ENCODE measurements at places on chromosomes 4 and X.

GRCh38 chrX:13121020-13121555 is 76.7 kb upstream of the FAM9C start:
- DNase-seq, result no peak

DNA sequence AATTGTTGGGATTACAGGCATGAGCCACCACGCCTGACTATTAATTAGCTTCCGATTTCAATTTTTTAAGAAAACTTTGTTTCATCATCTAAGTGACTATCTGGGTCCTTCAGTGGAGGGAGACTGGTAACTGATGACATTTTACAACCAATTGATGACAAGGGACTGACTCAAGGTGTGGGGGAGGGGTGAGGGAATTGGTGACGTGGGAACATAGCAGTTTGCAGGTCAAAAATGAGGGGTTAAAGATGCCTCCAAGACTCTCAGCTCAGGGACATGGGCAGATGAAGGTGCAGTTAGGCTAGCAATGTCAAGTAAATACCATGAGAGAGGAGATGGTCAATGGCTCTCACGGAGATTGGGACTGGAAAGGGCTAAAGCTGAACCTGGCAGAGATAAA is 5.7 kb upstream of the FAM9C start:
- DNase-seq, result no peak

- DNase-seq, result no peak
These were observed 8.3 kb downstream of the SLITRK2 start for GRCh38 chrX:145825896-145826295.

- no peak for DNase-seq
These were observed 9.4 kb upstream of the CLDN34 start for GRCh38 chrX:9957743-9958142.

GRCh38 chr4:22962295-22962694 is 269.6 kb downstream of the GBA3 start:
- DNase-seq, result no peak

- no peak for DNase-seq
These were observed 52.4 kb downstream of the DCHS2 start for GRCh38 chr4:154439224-154439623.

DNA sequence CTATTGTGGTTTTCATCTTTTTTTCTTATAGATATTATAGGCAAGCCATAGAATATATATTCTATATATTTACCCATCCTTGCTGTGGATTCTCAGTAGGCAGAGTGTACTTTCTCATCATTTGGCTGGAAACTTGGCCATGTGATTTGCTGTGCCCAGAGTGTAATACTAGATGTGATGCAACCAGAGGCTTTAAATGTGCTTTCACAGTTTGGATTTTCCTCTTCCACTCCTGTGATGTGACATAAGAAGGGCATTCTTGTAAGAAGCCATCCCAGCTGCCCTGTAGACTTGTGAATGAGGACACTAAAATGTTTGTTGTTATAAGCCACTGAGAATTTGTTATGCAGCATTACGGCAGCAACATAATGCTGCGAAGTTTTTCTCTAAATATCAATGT is 10.4 kb upstream of the HPGDS start:
- DNase-seq, result no peak

DNA sequence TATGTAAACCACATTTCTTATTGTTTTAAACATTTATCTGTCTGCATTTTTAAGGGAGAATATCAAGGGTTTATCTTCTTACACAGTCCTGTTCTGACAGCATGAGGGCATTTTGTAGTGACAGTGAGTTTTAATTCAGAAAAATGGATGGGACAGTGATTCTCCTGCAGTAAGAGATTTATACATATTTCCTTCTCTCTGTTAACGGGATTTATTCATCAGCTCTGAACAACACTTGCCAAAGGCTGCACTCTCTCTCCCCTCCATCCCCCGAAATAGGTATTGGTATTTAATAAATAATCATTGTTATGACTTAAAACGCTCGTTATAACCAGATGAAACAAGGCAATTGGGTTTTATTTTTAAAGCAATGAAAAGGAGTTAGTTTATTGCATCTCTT is 410.9 kb downstream of the STIM2 start:
- DNase-seq, result no peak

DNA sequence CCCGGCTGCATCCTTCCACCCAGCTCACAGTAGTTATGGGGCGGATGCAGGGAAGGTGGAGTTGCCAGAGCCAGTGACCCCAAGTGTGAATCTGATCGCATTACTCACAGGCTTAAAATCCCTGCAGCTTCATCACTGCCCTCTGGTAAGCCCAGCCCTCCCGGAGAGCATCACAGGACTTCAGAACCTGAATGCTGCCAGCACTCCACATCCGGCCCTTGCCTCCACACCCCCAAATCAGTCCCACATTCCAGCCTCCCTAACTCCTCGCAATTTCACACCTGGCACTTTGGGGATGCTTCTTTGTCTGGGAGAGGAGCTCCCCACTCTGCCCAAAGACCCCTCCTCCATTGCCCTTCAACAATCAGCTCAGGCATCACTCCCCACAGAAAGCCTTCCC is 15.6 kb downstream of the RASL11B start:
- DNase-seq, result no peak

- DNase-seq, result no peak
These were observed 181.0 kb downstream of the LDB2 start for GRCh38 chr4:16717266-16717970.

GRCh38 chr4:68904786-68905185 is 46.8 kb downstream of the UGT2A3 start:
- DNase-seq, result no peak

GRCh38 chr4:16496501-16496900 is 270.2 kb upstream of the TAPT1 start:
- DNase-seq, result peak; percentile 55

GRCh38 chr4:75696581-75696980 is 23.4 kb upstream of the G3BP2 start:
- no peak for DNase-seq

DNA sequence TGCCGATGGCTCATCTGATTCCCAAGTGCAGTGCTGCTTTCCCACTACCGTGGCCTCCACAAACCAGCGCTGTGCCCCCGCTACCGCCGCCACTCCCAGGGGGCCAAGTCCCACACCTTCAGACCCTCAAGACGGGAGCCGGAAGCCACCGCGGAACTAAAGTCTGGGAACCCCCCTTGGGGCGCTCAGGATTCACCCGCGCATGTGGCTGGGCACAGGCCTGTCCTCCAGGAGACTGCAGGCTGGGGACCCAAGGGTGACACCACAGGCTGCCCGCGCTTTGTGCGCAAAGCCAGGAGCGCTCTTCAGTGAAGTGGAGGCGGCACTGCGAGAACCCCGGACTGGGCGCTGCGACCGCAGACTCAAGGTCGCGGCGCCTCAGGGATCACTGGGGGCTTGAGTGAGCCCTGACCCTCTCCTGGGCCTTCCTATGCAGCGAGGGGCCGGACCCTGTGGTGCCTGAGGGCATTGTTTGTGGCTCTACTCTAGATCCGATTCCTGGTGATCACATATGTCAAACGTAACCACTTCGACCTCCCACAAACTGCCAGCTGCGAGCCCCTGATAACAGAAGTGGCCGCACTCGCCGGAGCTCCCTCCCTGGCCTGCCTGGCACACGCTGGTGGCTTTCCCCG is 20.4 kb upstream of the TBC1D14 start:
- DNase-seq, result no peak

- DNase-seq, result no peak
These were observed 32.4 kb upstream of the PPP2R3B start for GRCh38 chrX:418927-419729.

DNA sequence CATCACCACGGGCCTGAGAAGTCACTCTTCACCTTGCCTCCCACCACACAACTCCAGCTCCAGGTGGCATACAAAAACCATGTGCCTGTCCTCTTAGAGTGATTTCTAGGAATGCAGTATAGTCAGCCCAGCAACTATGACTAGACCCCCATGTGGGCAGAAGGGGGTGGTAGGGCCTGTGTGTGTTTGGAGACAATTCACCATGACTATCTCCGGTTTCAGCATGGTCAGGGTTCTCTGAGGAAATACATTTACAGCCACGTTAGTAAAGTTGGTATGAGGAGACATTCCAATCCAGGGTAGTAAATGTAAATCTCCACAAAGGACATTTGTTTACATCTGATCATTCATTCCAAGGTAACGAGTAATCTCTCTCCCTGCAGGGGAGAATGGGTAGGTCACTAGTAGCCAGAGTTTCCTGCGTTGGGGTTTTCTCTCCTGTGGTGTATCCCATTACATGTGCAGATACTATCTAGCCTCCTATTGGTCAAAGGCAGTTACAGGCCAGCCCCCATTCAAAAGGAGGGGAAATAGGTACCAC is 4.2 kb upstream of the MTMR1 start:
- peak; percentile 64 for DNase-seq

- DNase-seq, result no peak
These were observed 128.6 kb downstream of the SLC39A8 start for GRCh38 chr4:102216666-102217065.

- no peak for DNase-seq
These were observed 66.3 kb downstream of the KCNIP4 start for GRCh38 chr4:21882051-21882839.

DNA sequence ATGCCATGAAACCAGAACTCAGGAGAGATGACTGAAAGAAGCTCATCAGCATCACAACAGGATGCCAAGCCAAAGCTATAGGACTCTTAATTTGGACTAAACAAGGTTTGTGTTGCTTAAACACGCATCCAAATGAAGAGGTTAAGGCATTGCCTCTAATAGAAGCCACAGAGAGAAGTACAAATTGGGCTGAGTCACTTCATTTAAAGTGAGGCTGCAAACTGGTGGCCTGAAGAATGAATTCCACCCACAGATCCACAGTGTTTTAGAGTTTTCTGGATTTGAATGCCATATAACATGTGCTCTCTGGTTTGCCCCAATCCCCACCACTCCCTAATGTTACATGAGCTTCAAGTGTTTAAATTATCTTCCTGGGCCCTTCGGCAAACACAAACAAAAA is 103.5 kb downstream of the FIP1L1 start:
- DNase-seq, result no peak

- no peak for DNase-seq
These were observed 286.5 kb downstream of the STK32B start for GRCh38 chr4:5337731-5338130.

DNA sequence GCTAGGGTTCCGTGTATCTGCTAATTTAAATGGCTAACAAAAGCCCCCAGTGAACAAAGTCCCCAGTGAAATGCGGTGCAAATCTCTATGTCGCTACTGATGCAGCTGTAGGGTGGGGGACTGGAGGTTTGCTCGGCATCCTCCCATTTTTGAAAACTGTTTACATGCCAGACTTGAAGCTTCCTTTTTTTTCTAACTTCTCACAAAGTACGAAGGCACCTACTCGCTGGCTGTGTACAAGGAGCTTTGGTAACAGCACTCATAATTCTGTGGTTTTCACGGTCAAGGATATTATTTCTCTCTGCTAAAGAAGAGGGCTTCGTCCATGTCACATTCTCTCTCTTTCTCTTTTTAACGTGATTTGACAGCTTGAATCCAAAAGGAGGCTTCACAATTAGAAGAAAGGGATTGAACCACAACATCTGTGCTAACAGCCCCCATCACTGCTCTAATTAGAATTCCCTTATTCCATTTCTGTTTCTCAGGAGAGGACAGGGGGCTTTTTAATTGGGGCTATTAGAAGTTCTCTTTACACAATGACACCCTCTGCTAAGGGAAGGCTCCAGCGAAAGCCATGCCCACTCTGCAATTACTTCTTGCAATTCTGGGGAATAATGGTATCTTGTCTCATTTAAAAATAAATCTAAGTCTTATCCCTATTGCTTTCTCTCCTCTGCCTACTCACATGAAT is 46.7 kb downstream of the TMEM156 start:
- DNase-seq, result no peak

GRCh38 chrX:38438321-38438720 is 85.9 kb downstream of the OTC start:
- DNase-seq, result no peak

- DNase-seq, result no peak
These were observed 1.8 kb downstream of the PPP1R2C start for GRCh38 chrX:42776195-42776594.

GRCh38 chr4:39596971-39597370 is 41.7 kb downstream of the SMIM14 start:
- no peak for DNase-seq

DNA sequence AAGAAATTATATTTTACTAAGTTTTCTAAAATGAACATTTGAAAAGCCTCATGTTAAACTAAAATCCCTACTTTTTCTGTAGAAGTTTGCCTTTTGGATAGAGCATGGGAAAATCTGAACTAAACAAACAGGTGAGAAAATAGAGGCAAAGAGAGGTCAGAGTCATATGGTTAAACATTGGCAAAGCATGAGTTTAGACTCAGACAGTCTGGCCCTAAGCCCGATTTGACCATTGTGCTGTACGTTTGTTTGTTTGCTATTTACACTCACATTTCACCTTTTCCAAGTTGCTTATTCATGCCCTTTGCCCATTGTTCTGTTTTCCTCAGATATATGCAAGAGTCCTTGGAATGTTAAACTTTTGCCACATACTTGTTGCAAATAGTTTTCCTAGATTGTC is 85.4 kb downstream of the TIGD2 start:
- DNase-seq, result no peak

GRCh38 chrX:15563056-15563455 is 37.7 kb downstream of the ACE2 start:
- no peak for DNase-seq

DNA sequence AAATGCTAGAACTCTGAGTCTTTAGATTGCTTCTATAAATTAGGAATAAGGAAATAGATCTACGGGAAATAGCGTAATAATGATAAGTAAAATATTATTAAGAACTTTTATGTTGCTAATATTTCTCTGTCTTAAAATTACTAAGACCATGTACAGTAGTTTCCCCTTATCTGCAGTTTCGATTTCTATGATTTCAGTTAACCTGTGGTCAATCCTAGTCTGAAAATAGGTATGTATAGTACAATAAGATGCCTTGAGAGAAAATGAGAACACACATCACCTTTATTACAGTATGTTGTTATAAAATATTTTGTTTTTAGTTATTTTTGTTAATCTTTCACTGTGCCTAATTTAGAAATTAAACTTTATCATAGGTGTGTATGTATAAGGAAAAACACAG is 92.6 kb downstream of the CCSER1 start:
- DNase-seq, result no peak

- no peak for DNase-seq
These were observed 708 bp downstream of the INTS12 start for GRCh38 chr4:105707782-105708180.
